ENCODE measurements at places on chromosomes 3 and 15.

GRCh38 chr3:3082234-3082924 lies 27.8 kb downstream of the IL5RA start:
- DNase-seq = no peak

DNA sequence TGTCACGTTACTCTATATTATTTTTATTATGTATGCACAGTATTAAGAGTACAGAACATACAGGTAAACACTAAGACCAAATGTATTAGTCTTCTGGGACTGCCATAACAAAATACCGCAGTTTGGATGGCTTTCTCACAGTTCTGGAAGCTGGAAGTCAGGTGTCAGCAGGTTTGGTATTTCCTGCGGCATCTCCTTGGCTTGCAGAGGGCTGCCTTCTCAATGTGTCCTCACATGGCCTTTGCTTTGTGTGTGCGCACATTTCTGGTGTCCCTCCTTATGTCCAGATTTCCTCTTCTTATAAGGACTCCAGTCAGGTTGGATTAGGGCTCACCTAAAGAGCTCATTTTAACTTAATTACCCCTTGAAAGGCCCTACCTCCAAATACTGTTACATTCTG lies 53.8 kb upstream of the CPOX start:
- DNase-seq = no peak

GRCh38 chr3:66431494-66431893 lies 69.3 kb downstream of the LRIG1 start:
- no peak for DNase-seq

DNA sequence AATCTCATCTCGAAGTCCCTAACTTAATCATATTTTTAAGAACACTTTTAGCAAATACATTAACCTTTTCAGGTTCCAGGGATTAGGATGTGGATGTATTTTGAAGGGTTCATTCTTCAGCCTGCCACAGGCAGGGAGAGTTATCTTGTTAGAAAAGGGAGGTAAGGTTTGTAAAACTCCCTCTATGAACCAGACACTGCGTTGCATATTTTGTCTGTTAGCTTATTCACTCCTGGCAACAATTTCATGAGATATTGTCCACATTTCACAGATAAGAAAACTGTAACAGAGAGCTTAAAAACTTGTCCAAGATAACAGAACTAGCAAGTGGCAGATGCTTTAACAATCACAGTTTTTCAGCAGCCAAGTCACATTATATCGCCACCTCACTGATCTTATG lies 155.4 kb downstream of the DIPK2A start:
- no peak for DNase-seq

- no peak for DNase-seq
Measured at GRCh38 chr3:54936561-54936960, 8.7 kb upstream of the LRTM1 start.

DNA sequence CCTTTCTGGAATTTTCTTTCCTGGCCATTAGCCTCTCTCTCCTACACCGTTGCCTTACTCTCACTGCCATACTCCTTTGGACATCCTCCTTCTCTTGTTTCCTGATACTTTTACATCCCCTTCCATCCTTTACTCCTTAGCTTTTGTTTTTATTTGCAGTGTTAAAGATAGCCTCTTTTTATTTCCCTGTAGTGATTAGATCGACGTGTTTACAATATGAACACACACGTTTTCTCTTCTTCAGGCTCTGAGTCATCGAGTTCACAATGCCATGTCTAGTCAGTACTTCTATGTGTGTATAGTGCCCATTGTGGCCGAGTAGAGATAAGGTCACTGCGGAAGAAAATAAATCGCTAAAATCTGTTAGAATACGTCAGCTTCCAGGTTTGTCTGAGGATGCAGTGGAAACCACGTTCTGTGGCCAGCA lies 208.5 kb downstream of the LPP start:
- DNase-seq = no peak

DNA sequence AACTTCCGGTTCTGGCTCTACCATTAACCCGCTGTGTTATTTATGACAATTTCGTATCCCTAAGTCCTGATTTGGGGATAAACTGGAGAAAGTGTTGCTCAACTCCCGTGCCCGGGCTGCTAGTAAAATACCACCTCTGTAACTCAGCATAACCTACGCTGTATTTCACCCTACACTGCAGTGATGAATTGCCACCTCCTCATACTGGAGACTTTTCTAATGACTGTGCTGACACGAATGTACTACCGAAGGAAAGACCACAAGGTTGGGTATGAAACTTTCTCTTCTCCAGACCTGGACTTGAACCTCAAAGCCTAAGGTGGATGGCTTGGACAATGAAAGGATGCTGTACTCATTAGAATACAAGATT lies 16.5 kb downstream of the SLC51A start:
- no peak for DNase-seq

GRCh38 chr3:33860373-33861050 lies 62.1 kb downstream of the PDCD6IP start:
- no peak for DNase-seq

DNA sequence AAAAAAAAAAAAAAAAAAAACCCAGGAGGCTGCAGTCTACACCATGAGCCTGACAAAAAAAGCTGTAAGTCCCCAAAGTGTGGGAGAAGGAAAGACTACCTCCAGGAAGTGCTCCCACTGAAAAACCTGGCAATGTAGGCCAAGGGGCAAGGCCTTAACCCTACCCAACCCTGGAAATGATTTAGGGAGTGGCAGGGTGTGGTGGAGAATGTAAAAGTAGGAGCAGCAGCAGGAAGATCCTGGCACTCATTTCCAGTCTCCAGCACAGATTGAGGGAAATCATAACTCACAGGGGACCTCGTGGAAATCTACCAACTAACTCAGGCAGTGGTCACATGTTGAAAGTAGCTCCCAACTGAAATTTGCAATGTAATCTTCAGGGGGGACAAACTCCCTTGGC lies 839.5 kb downstream of the EPHA3 start:
- no peak for DNase-seq

DNA sequence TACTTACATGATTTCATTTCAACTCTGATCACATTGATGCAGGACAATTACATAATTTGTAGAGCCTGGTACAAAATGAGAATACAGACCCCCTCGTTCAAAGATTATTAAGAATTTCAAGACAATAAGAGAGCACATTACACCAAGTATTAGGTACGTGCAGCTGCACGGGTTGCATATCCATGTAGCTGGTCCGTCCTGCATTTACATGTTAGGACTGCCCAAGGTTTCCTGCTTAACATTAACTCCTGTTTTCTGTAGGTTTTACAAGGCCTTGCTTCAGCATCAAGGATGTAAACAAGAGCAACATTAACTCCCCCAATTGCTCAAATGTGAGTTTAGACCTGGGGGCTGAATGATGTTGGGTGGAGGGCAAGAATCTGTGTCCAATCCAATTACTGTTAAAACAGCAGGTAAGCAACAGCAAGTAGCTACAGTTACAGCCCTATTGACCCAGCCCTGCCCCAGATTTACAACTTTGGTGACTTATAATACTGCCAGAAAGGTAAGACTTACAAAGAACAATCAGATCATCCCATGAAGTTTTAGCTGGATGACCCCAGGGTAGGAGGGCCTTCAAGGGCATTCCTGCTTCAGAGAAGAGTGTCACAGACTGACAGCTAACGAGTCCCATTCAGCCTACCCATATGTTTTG lies 127.4 kb upstream of the PPP2R3A start:
- no peak for DNase-seq

- no peak for DNase-seq
Measured at GRCh38 chr3:139448104-139448503, 28.2 kb downstream of the RBP2 start.

DNA sequence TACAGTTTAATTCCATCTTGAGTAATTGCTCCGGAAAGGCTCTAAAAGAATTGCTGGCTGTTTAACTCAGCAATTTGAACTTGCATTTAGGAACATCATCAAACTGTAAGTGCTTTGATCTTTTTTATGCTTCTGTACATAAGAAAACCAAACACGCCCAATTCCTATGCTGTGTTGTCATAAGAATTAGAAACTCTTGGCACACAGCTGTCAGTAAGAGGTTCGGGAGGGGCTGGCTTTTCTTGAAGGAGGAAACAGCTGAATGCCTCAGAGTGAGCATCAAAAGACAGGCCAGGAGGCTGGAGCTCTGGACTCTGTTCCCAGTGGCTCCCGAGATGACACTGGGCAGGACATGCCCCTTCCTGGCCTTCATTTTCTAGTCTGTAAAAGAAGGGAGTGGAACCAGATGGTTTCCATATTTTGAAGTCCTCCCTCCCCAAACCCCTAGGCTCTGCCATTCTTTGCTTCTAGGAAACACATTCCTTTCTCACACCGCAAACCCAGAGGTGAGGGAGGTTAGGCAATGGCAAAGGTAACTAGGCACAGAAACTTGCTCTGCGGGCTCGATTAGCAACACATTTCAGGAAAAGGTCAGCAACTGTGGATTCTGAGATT lies 73.7 kb upstream of the DLG1 start:
- DNase-seq = no peak

DNA sequence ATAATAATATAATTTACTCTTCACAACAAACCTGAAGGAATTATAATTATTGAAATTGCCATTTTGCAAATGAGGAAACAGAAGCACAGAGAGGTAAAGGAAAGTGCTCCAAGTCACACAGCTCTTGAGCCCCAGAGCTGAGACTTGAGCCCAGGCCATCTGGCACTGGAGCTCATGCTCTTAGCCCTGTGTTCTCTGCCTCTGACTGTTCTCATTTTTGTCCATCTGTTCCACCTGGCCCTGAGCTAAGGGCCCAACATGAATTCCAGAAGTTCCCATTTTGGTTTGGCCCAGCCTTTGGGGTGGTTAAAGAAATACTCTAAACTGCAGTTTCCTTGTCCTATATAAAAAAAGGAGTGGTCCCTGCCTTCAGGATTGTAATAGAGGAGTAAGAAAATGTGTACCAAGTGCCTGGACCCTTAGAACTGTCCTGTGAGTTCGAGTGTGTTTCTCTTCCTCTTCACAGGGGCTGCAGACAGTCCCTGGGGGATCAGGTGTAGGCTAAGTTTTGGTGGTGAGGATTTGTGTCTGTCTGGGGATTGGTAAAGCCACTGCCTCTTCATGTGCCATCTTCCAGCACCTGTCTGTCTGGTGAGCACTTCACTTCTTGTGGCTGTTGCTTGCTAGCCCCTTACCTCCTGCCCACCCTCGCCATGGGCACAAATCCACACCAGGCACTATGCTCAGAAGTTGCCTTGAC lies 91.8 kb downstream of the DNAJB8 start:
- peak; percentile 30 for DNase-seq

- no peak for DNase-seq
Measured at GRCh38 chr15:65365229-65365628, 12.6 kb downstream of the IGDCC3 start.

GRCh38 chr15:77543159-77543882 lies 89.4 kb downstream of the LINGO1 start:
- peak; percentile 94 for DNase-seq

DNA sequence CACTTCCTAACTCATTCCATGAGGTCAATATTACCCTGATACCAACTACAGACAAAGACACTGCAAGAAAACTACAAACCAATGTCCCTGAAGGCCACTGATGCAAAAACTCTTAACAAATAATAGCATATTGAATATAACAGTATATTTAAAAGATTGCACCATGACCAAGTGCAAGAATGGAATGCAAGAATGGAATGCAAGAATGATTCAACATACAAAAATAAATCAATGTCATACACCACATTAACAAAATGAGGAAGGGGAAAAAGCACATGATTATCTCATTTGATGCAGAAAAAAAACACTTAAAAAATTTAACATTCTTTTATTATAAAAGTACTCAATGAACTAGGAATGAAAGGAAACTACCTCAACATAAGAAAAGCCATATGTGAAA lies 463.1 kb upstream of the NECTIN3 start:
- no peak for DNase-seq

GRCh38 chr3:53730576-53730975 lies 115.6 kb downstream of the CHDH start:
- DNase-seq = peak; percentile 74

- no peak for DNase-seq
Measured at GRCh38 chr15:53404930-53405493, 354.5 kb downstream of the WDR72 start.

- DNase-seq = peak; percentile 89
Measured at GRCh38 chr15:38817427-38818156, 253.0 kb upstream of the RASGRP1 start.

DNA sequence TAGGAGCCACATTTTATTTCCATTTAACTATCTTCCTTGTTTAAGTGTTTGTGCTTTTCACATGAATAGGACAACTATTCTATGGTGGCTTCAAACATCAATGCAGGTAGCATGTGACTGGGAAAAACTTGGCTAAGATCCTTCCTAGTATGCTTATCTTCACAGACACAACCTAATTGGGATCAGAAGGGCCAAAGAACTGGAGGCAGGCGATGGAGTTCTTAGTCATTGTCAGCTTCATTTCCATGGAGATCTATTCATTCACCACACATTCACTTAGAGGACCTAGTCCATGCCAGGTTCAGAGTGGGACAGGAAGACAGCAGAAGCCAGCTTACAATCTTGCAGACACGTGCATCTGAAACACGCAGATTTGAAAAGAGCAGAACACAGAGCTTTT lies 277.5 kb upstream of the PPP2R3A start:
- no peak for DNase-seq

DNA sequence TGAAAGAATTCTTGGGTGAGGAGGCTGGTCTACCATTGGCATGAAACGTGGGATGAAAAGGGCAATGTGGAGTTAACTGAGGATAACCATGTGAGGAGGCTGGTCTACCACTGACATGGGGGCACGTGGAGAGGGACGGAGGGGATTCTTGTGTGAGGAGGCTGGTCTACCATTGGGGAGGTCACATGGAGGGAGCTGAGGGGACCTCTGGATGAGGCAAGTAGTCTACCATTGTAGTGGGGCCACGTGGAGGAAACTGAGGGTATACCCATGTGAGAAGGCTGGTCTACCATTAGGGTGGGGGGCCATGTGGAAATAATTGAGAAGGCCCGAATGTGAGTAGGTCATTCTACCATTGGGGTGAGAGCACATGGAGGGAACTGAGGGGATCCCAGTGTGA lies 154.1 kb downstream of the FBLN2 start:
- no peak for DNase-seq

DNA sequence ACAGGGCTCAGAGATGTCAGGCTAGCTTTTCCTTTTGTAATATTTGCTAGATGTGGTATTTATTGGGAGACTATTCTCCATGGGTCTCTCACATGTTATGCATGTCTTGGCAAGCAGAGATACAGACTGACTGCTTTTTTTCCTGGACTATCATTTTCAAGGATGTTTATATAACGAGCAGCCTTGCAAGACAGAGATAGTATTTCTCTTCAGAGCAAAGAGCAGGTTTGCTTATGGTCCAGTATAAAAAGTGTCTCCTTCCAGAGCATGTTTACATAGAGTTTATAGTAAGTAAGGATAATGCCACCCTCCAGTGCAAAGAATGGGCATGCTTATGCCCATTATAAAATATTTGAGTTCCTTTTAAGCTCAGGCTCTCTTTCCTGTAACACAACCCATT lies 24.6 kb downstream of the GTF2E1 start:
- DNase-seq = no peak

All from Right ventricle myocardium superior (tissue), 1 donor.